Gastrocnemius medialis (tissue), 4 donors: ENCODE measurements at places on chromosomes 3 and 15.
A peak's percentile ranks its signal among the peaks of the same experiment; 100 is the strongest.

GRCh38 chr3:15332405-15333098 is at the start of gene SH3BP5:
TSS of gene SH3BP5 (minus strand) at chr3:15332586. CDS start at chr3:15332408, 178 bp downstream.
- peak; percentile 52 for DNase-seq

GRCh38 chr15:69114331-69114928 is 46.0 kb upstream of the GLCE start:
- DNase-seq, result no peak

GRCh38 chr15:77607111-77607893 is 25.4 kb downstream of the LINGO1 start:
- no peak for DNase-seq

DNA sequence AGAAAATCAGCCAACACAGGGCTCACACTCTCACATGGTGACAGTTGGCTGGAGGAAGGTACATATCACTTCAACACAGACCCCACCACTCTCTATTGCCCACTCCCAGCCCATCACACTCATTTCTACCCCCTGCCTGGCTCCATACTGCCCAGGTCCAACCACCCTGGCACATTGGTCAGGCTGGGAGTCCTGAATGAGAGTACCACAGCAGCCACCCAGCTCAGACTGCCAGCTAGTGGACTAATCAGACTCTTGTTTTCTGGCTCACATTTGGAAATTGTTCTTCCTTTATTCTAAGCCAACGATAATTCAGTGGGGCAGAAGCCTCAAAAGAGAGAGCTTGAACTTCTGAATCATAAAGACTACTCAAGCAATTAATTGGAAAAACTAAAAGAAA is 20.0 kb downstream of the MRPL46 start:
- no peak for DNase-seq

DNA sequence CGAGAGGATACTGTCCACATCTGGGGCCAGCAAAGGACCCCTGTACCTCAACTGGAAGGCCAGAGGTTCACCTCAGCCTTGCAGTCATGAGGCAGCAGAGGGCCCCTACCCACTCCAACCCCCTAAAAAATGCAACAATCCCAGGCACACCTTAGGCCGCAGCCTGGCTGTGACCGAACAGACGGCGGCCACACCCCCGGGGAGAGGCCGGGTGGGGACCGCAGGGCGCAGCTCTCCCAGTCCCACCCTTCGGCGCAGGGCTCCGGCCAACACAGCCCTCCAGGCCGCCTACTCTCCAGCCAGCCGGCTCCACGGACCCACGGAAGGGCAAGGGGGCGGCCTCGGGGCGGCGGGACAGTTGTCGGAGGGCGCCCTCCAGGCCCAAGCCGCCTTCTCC is 457 bp upstream of the DNAJA4 start:
- no peak for DNase-seq

GRCh38 chr3:133246773-133247172 is 153.1 kb upstream of the BFSP2 start:
- DNase-seq, result no peak

- DNase-seq, result peak; percentile 78
These were observed 10.3 kb downstream of the ATG7 start for GRCh38 chr3:11282250-11283138.

- no peak for DNase-seq
These were observed 220.9 kb upstream of the SUCLG2 start for GRCh38 chr3:67875338-67875737.

GRCh38 chr15:99485153-99485961 is 80.4 kb upstream of the MEF2A start:
- no peak for DNase-seq

GRCh38 chr3:163196245-163196644 is 1699.6 kb downstream of the OTOL1 start:
- no peak for DNase-seq

DNA sequence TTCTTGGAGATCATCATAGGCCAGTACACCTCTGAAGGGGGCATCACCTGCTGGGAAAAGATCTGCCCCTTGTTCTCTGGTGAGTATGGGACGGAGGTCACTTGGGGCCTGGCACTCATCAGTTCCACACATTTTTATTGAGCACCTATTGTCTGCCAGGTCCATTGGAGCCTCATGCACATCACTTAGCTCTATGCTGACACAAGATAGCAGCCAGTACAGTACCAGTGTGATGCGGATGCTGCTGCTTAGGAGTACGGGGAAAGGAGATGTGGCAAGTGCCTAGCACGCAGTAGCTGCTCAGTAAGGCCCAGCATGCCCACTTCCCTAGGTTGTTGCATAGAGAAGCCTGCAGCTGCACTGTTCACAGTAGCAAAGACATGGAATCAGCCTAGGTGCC is 43.4 kb downstream of the SLC6A6 start:
- no peak for DNase-seq

GRCh38 chr15:101219441-101219840 is 32.4 kb downstream of the CHSY1 start:
- no peak for DNase-seq

GRCh38 chr3:134211797-134212196 is 38.9 kb downstream of the RYK start:
- no peak for DNase-seq

- DNase-seq, result no peak
These were observed 91.2 kb downstream of the RPLP1 start for GRCh38 chr15:69543681-69544364.

GRCh38 chr15:40437752-40438687 is 2.7 kb upstream of the BAHD1 start:
- DNase-seq, result no peak

- no peak for DNase-seq
These were observed at the start of gene UPK1B for GRCh38 chr3:119173325-119173724. TSS of gene UPK1B (plus strand) at chr3:119173598. CDS start at chr3:119186742, 13,144 bp downstream.

DNA sequence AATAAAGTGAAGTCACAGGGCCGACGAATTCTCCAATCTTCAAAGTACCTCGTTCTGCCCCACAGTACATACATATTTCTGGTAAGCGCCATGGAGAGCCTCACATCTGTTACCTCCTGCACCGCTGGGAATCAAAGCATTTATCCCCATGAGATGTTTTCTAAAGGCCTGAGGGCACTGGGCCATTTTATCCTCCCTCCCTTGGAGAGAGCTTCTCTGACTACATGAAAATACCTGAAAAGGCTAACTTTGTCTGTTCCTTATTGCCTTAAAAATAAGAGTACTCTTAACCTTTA is 148.1 kb downstream of the RORA start:
- no peak for DNase-seq

- no peak for DNase-seq
These were observed 104.7 kb downstream of the IQSEC1 start for GRCh38 chr3:12968541-12968940.

DNA sequence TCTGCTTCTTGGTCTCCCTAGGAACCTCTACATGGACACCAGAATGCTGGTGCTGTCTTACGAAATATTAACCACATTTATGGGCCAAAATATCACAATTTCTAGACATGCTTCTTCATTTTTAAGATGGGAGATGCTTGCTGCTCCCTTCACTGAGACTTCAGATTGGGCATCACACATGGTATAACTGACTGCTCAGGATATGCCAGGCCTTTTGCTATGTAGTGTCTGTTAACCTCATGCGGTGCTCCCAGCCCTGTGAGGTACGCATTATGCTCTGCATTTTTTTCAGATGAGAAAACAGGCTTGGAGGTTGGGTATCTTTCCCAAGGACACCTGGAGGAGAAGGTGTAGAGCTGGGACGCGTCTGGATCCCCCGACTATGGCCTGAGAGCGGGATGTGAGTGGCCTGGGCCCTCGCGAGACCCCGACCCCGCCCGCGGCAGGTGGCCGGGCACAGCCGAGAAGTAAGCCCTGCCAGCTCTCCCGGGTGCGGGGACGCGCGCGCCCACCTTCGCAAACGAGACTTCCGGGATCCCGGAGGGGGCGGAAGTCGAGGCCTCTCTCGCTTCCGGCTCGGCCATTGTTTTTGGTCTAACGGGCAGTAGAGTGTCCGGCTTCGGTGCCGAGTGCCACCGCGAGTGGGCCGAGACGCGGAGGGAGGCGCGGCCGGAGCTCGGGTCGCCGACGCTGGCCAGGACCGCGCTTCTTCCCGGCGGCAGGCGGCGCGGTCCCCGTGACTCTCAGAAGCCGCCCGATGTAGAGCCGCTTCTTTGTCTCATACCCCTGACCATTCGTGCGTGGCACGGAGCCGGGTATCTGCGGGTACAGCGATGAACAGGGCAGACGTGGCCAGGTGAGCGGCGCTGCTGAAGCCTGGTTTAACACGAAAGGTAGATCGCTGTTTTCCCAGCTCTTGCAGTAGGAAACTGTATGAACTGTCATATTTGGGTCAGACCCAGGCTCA is at the start of gene ZKSCAN7:
Gene ZKSCAN7 (plus strand): TSS at position 568 of the 967 bp plus-strand sequence. CDS start 1,855 bp downstream, outside the sequence.
- peak; percentile 5 for DNase-seq

DNA sequence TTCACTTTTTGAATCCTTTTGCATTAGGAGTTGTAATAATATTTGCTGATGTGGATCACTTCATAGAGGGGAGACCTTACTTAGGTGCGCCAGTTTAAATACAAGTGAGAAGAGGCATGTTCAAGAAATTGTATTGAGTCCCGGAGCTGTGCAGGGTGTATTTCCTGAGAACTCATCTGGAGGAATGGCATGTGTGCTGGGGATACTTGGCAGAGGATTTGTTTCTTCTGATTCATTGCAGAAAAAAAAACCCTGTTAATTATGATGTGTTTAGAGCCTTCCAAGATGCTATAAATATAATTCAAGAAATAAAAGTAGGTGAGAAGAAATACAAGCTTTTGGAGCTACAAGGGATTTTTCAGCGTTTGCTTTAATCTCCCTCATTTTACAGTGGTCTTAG is 97.6 kb downstream of the TPRG1 start:
- no peak for DNase-seq

- no peak for DNase-seq
These were observed 10.3 kb upstream of the KIF7 start for GRCh38 chr15:89665449-89666181.

DNA sequence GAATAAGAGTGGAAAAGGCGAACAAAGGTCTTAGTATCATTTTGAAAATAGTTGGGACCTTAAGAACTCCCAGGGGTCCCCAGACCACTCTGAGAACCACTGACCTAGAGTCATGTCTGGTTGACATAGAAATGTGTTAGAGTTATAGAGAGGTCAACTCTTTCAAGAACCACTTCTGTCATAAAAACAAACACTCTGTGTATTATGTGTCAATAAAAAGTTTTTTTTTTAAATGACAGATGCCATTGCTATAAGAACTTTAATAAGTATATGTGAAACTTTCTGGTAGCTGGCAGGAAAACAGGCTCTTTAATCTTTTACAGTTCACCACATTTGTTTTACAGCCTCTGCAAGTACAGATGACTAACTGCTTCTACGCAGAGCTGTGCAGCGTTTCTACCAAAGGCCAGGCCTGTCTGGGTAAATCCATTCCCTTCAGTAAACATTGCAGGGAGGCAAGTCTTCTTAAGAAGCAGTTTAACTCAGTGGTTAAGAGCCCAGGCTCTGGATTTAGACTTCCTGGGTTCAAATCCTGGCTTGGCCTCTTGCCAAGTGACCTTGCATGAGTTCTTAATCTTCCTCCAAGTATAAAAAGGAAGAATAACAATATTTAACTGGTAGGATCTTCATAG is 56.6 kb downstream of the RFTN1 start:
- no peak for DNase-seq

DNA sequence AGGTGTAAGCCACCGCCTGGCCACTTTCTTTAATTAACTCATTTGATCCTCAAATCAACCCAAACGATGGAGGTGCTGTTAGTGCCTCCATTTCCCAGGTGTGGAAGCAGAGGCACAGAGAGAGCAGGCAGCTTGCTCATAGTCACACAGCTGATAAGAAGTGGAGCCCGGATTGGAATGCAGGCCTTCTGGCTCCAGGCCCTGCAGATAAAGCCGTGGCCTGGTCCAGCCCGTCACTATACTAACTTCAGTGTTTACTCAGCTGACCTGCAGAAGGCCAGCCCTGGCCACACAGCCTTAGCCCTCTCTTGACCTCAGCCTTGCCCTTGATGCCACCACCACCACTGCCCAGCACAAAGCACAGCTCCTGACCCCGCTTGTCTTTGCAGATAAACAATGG is 116.7 kb downstream of the NUP210 start:
- DNase-seq, result no peak

DNA sequence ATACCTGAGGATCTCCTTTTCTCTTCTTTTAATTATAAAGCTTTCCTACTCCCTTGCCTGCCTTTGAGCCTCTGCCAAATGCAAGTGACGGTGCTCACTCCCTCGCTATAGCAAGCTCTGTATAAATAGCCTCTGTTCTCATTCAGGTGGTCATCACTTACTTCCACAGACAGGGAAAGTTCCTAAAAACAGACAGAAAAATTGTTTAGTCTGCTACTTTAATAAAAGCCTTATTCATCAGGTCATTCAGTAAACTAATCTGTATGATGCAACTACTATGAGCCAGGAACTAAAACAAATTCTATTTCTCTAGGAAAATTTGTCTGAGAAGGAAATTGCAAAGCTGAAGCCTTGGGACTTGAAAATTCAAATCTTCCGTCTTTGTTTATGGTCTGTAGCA is 10.2 kb upstream of the DLG1 start:
- DNase-seq, result no peak

GRCh38 chr3:167950212-167950611 is 145.5 kb downstream of the GOLIM4 start:
- DNase-seq, result no peak

- no peak for DNase-seq
These were observed 59.8 kb upstream of the THSD4 start for GRCh38 chr15:71055461-71055860.

DNA sequence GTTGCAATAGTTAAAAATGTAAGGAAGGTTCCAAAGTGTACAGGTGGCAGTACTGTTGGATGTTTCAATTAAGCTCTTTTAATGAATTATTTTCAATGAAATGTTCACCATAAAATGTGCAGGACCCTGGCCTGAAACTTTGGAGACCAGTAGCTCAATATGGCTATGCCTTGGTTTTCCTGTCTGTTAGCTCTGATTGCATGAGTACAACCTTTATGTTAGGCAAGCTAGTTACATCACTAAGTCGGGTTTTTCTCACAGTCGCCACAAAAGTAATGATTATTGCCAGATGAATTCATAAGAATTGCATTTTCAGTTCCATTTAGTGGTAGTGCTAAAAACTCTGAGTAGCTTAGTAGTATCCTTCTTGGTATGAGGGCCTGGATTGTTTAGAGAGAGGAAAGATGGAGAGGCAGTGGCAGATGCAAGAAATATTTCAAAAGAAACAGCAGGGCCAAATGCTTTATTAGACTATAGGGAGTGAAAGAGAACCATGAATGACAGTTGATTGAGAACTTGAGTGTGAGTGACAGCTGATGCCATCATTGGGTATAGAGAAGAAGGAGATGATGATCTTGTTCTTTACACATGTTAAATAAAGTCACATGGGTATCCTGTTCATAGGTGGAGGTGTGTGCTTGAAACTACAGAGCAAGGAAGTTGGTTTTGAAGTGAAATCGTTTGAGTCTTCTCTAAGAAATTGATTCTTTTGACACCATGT is 109.5 kb downstream of the AKAP13 start:
- no peak for DNase-seq

DNA sequence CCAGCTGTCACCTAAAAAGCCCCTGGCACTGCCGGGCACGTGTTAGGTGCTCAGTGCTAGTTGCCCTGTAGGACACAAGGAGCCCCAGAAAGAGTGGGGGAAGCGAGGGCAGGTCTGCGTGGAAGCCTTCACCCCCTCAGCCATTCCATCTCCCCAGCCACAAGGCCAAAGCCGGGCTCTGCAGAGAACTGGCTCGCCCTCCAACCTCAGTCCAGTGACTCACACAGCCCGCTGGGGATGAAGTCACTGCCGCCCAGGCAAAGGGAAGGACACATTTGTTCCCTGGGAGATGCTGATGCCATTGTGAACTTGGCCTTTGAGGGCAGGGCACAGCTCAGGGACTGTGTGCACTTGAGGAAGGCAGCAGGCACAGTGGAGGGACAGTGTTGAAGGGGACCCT is 48.1 kb downstream of the IQSEC1 start:
- DNase-seq, result no peak
